ENCODE measurements at places on chromosomes 1 and 21.

- no peak for DNase-seq
Measured at GRCh38 chr1:241932845-241933244, 24.7 kb upstream of the BECN2 start.

DNA sequence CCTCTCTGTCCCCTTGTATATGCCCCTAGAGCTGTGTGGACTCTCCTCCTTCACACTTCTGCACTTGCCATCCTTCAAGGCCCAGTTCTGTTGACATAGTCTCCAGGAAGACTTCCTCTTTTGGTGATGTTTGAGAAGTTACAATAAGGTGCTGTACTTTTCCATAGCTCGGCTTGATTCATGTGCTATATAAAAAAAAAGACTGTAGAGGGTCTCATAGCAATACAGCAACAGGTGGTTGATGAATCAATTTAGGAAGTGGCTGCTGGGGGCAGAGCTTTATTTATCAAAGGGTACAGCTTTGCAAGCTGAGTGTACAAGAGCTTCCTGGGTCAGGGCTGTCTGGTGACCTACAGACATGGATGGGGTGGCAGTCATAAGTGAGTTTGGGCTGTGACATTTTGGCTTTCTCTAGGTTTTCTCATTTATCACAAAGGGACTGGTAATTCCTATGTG is 102.7 kb downstream of the RUNX1 start:
- DNase-seq = no peak

DNA sequence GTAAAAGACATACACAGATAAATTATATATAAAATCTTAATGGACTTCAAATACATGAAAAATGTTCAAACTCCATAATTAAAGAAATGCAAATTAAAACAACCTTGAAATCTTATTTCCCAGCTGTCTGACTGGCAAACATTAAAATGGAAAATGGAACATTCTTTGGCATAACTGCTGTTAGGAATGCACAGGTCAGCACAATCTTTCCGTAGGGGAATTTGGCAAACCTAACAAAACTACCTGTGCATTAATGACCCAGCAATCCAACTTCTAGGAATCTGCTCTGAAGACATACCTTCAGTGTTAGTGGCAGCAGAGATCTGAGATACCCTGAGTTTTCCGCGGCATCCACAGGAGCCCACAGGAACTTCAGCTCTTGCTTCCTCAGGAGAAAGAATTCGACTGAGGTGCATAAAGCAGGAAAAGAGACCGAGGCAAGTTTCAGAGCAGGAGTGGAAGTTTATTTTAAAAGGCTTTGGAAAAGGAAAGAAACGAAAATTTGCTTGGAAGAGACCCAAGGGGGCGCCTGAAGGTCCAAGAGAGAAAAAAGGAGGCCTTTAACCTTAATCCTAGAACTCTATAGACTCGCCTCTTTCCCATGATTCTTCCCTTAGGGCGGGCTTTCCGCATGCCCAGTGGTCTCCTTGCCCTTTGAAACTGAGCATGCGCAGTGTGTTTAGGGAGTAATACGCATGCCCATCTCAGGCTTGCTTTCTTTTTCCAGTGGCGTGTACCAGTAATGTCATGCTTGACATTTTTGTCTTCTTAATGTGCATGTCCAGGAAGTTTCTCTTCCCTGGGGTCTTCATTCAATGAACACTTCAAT is 24.8 kb downstream of the LYPD8 start:
- no peak for DNase-seq

- no peak for DNase-seq
Measured at GRCh38 chr1:201327687-201328240, 44.5 kb downstream of the PKP1 start.

- no peak for DNase-seq
Measured at GRCh38 chr1:19036813-19037605, 80.5 kb upstream of the IFFO2 start.

DNA sequence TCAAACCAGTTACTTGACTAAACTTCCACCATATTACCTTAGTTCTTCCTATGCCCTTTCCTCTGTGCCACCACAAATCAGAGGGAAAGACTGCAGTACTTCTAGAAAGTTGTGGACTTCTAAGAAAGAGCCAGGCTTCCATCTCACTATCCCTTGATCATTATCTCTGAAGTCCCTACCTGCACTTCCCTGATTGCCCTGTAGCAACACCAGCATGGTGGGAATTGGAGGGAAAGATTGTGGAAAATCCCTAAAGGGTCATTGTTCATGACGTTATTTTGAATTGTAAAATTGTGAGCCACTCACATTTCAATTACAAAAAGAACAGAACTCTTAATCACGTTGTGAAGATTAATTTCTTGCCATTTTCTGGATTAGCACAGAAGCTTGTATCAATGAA is 23.4 kb upstream of the KIAA1614 start:
- no peak for DNase-seq

GRCh38 chr1:87402241-87403002 is 73.7 kb downstream of the LMO4 start:
- no peak for DNase-seq

- DNase-seq = no peak
Measured at GRCh38 chr1:72915581-72915980, 633.2 kb upstream of the NEGR1 start.

- DNase-seq = no peak
Measured at GRCh38 chr1:117178756-117179155, 32.0 kb downstream of the VTCN1 start.

DNA sequence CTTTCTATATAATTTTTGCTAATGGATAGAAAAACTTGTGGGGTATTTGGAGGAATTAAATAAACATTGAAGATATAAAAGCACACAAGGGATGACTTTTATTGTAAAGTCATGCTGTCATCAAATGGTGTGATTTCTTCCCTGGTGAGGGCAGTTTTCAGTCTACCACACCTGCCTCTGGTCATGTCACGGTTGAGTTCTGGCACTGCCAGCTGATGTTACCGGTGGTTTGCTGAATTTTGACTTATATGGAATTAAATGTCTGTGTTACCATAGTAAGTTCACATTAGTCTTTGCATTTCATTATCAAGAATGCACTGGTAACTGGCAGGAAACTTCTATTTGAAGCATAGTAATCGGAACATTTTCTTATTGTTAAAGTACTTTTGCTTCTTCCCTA is 13.4 kb downstream of the S1PR1 start:
- no peak for DNase-seq

DNA sequence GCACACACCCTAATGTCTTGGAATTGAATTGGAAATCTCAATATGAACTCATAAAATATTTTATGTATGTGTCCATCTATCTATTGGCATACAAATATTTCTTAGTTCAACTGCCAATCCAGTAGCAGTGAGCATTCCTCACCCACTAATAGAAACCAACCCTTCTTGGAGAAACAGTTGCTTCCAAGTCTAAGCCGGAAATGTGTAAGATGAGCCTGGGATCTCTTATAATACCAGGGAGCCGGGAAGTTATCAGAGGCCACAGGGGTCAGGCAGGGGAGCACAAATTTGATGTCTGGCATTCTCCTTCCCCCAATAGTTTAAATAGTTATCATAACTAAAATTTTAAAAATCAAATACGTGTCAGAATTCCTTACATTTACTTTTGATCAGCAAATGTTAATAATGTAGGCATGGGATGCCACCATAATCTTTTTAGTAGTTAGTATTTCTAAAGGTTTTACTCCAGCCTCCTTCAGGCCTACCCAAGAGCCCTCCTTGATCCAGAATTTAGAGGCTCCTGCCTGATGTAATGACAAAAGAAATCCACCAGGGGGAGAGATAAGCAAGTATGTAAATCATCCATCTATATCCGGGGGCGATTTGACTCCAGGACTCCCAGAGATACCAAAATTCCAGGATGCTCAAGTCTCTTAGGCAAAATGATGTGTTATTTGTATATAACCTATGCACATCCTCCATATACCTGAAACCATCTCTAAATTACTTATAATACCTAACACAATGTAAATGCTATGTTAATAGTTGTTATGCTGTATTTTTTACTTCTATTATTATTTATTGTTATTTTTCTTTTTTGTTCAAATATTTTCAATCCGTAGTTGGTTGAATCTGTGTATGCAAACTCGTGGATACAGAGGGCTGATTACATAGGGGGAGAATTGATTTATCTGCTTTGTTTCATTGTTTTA is 218.7 kb upstream of the COA6 start:
- no peak for DNase-seq

GRCh38 chr1:163107655-163108054 is 38.5 kb downstream of the RGS4 start:
- DNase-seq = no peak

GRCh38 chr1:81800695-81801650 is at the start of gene ADGRL2:
Gene ADGRL2 (plus strand): TSS chr1:81800934. CDS start chr1:81836985, 36,051 bp downstream.
- DNase-seq = no peak

GRCh38 chr21:16117851-16118590 is 388.2 kb downstream of the USP25 start:
- DNase-seq = no peak

DNA sequence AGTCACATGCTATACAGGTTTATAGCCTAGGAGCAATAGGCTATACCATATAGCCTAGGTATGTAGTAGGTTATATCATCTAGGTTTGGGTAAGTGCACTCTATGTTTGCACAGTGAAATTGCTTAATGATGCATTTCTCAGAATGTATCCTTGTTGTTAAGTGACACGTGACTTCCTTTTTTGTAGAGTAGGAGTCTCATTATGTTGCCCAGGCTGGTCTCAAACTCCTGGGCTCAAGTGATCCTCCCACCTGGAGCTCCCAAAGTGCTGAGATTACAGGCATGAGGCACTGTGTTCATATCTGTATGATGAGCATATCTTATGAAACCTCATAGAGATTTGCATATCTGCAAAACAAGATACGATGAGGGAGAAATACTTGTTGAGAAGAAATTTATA is 13.8 kb upstream of the ABCB10 start:
- DNase-seq = no peak

- no peak for DNase-seq
Measured at GRCh38 chr1:181647314-181648035, 164.2 kb downstream of the CACNA1E start.

DNA sequence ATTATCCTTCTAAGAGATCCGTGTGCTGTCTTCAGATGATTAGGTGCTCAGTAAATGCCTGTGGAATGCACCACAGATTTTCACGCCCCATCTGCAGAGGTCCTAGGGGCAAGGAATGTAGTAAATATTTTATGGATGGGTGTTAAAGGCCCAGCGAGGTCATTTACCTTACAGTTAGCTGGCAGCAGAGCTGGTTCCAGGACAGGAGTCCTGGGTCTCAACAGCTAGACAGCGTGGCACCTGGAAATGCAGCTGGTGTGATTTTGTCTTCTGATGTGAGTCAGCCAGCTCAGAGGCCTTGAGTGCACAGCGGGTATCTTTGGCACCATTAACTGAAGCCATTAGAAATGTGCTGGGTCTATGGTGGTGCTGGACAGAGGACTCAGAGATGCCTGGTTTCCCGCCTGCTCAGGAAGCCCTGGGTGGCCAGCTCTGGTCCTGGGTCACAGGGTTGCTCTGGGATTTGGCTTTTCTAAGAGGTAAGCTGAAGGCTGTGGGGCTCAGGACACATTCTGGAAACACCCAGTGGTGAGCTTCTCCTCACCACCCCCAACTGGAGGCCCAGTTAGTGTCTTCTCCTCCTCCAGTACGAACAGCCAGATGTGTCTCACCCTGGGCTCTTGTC is 65.5 kb downstream of the DDX20 start:
- DNase-seq = no peak

DNA sequence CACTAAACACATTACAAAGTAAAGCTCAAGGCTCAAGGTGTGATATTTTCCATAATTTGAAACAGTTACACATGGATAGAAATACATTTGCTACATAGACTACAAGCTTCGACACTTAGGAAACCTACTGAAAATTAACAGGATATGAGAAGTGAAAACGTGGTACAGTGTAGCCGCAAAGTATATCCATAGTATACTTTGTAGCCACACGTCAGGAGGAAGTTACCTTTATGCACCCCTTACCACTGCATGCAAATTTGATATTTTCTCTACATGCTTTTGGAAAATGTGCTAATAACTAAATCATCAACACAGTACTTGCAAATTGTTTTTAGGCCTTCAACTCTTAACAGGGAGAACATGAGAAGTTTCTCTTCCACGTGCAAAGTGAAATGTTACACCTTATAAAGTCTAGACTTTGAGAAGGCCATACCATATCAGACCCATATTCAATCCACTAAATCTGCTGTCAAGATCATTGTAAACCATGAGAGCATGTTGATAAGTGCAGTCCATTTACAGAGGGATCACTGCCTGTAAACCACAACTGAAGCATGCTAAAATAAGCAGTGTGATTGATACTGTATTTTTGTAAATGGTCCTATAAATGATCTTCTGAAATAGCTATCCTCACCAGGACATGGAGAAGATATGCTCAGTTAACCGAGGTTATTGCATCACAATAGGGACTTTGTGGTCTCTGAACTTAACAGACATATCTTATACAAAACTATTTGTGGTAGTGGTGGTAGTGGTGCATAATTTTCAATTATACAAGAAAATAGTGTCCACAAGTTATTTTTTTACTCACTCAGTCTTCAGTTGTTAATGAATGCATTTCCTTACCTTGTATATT is 64.7 kb downstream of the VAV3 start:
- no peak for DNase-seq

DNA sequence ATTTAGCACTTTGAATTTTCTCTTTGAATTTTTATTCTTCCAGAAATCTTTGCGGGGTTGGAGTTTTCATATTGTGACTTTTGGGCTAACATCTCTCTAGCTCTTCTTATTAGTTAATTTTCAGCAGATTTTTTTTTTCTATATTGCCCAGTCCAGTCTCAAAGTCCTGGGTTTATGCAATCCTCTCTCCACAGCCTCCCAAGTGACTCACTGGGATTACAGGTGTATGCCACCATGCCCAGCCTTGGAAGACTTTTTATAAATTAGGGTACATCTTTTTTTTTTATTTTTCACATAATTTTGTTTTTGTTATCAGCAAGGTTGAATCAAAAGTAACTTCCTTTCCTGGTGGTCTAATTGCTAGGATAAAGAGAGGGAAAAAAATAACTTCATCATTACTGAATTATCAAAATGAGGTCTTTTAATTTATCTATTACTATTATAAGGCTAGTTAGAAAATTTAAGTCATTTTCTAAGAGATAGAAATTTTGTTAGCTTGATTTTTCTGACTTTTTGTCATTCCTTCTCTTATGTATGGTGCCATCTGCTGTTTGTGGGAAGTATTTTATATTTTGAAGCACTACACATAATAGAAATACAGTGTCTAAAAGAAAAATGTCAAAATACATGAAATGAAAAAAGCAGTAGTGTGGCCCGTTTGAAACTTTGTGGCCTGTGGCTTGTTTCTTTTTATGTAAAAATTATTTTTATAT is 273.4 kb upstream of the CACYBP start:
- no peak for DNase-seq

DNA sequence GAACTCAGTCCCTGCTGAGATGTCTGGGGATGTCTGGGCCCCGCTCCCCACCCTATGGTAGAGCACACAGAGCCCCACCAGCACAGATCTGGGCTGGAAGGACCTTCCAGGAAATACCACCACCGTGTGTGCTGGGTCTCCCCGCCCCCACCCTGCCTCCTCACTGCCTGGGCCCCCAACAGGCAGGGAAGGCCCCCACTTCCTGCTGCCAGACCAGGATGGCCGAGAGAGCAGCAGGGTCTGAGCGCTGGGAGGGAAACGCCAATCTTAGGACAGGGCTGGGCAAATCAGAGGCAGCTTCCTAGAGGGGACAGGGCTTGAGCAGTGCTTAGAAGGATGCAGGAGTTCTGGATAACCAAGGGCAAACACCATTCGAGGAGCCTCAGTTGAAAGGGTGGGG is 11.9 kb downstream of the ADGRB2 start:
- DNase-seq = no peak

All from stimulated activated CD4-positive, alpha-beta T cell treated with anti-CD3 and anti-CD28 coated beads, Interleukin-1b, Interleukin-23, amount 100 ng/mL, for 24 hours (primary cell).